ENCODE measurements at places on chromosomes 4 and X.

DNA sequence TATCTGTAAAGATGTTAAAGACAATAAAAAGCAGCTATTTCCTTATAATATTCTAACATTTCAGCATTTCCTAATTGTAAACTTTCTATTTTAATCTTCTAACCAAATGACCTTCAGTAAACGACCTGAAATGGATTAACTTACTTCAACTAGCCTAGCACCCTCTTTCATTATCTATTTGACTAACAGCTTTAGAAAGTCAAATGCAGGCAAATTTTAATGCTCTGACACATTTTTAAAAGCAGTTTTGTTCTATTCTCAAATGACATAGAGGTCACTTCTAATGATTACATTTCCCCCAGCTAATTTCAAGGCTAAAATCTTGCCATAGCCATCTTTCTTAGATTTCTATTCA is 41.9 kb downstream of the SLC7A11 start:
- DNase-seq, result no peak

- no peak for DNase-seq
Measured at GRCh38 chr4:121707344-121707743, 10.6 kb upstream of the ANXA5 start.

GRCh38 chrX:132786217-132786616 is 172.2 kb downstream of the HS6ST2 start:
- DNase-seq, result no peak

GRCh38 chrX:39854772-39855747 is 242.7 kb downstream of the BCOR start:
- DNase-seq, result no peak

GRCh38 chr4:145951931-145952330 is 13.3 kb upstream of the ZNF827 start:
- DNase-seq, result no peak
